ENCODE measurements at places on chromosomes 1 and 21.

- DNase-seq, result no peak
These were observed 4.8 kb downstream of the RAP1A start for GRCh38 chr1:111624382-111624781.

DNA sequence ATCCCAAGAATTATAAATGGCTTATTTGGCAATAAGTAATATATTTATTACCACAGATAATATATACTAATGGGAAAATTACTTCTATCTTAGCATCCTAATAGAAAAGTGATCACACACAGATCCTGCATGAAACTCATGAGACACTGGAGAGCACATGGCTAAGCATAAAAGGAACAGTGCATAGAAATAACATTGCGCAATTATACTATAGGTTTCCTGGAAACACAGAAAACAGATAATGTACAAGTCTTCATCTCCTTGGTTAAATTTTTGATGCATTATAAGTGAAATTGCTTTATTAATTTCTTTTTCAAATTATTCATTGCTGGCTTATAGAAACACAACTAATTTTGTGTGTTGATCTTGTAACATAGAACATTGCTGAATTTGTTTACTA lies 210.4 kb downstream of the USH2A start:
- DNase-seq, result no peak

- no peak for DNase-seq
These were observed 7.7 kb downstream of the SNX27 start for GRCh38 chr1:151619489-151620093.

DNA sequence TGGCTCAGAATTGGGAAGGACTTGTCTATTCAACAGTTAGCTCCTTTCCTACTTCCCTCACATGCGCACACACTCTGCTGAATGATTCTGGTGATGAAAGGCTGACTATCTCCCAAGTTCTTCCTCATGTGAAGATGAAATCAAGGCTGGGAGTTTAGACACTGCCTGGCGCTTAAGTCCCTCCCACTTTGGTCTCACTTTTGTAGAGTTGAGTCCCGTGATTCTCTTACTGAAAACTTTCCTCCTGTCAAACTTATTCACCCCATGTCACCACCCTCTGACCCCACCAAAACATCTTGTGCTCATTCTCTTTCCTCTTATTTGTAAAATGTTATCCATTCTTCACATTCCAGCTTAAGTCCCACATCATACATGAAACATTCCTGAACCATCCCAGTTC lies 8.4 kb upstream of the MRPS6 start:
- no peak for DNase-seq

DNA sequence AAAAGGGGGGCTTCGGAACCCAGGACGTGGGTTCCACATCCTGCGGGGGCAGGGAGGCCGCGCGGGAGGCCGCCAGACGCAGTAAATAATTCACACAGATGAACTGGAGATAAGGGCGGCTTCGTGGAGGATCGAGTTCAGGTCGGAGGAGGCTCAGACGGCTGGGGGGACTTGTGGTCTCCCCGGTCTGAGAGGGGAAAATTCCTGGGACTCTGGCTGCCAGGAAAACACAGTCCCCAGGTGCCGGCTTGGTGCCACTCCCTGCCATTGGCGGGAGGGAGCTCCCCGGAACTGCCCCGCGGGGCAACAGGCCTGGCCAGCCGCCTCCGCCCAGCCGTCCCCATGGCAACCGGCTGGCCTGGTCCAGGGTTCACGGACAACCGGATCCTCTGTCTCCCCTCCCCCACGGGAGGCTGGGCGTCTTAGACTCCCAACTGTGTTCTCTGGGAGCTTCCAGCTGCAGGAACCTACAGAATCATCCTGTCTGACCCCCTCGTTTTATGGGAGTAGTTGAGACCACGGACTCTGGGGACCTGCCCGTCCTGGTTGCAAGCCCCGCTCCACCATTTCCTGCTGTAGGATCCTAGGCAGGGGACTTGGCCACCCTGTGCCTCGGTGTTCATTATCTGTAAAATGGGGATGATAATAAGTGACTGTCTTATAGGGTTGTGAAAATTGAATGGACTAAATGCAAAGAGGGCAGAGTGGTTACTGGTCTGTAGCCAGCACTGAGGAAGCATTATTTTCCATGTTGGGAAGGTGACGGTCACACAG lies 9.6 kb downstream of the CAMK2N1 start:
- no peak for DNase-seq

DNA sequence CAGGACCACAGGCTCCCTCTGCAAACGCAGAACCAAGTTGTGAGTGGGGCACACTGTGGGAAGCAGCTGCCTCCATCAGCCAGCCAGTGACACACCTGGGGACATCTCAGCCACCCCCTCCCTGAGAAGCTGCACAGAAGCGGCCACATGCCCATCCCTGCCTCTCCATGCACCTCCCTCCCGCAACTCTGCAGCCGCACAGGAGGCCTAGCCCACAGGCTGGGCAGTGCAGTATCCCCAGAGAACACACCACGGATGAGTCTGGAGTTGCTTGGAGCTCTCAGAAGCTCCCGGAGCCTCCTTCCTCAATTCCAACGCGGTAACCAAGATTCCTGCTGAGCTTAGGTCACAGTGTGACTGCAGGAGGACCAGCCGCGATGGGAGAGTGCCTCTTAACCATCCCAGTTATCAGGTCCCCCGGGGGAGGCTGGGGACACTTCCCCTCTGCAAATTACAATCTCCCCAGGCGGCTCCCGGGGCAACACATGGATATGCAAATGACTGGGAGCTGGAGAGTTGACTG lies 1.2 kb upstream of the WNT3A start:
- DNase-seq, result no peak

DNA sequence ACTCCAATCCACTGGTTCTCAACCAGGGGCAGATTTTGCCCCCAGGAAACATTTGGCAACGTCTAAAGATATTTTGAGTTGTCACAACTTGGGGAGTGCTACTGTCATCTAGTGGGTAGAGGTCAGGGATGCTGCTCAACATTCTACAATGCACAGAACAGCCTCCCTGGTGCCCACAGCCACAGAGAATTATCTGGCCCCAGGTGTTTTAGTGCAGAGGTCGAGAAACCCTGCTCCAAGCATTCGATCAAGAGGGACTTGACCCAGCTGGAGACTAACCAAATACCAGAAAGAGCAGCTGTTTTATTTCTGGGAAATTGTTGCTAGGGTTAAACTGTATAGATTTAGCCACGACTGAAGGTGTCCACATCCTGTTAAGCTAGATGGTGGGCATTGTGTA lies 19.2 kb downstream of the CD247 start:
- no peak for DNase-seq

DNA sequence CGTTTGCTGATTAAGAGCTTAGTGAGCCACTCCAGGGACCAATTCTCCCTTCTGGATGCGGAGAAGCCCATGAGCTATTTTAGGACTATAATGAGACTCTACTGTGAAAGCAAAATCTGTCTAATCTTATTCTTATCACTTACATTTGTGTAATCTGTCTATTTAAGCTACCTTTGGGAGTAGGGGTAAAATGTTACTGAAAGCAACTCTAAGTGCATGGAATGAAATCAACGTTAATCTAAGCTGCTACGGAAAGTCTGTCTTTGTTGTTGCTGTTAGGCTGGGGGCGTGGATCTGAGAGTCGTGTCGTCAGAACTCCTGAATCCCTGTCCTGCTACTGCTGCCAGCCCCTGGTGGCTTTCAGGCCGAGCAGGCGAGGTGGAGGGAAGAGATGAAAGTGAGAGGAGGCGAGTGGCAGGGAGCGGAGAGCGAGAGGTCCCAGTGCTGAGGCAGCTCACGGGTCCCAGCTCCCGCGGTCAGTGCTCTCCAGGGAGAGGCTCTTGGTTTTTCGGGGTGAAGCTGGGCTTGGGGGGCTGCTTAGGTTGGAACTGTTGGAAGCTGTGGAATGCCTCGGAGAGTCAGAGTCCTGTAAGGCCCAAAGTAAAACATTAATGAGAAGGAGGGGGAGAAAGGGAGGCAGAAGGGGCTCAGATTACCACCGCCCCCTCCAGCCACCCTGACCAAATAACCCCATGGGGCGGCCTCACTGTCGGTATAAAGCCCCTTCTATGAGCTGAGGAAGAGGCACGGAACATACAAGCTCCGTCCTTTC lies 53.9 kb downstream of the COQ8A start:
- no peak for DNase-seq

GRCh38 chr1:18764362-18764761 lies 95.1 kb downstream of the TAS1R2 start:
- DNase-seq, result no peak

DNA sequence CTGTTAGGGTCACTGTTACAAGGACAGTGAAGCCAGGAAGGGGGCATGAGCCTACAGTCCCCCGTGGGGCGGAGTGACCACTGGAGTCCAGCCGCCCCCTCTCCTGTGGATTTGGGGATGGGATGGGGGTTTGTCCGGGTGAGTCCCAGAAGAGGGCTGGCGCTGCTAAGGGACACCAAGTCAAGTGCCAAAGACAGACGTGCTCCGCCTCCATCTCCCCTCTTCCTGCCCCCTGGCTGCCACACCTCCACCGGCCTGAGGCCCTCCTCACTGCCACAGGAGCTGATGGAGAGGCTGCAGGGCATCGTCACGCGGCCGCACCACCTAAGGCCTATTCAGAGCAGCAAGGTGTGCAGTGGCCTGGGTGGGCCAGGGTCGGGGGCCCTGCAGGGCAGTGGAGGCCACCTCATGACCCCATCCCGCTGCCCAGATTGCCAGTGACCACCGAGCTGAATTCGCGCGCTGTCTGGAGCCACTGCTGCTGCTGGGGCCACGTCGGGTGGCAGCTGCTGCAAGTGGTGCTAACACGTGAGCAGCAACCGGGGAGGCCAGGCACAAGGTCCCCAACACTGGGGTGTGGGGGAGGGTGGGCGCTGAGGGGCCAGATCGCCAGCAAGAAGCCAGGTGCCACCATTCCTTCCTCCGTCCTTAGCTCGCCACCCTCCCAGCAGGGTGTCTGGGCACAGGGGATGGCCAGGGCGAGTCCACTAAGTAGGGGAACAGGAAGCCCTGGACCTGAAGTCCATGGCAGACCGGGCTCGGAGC lies 4.9 kb downstream of the RNF207 start:
- DNase-seq, result no peak

DNA sequence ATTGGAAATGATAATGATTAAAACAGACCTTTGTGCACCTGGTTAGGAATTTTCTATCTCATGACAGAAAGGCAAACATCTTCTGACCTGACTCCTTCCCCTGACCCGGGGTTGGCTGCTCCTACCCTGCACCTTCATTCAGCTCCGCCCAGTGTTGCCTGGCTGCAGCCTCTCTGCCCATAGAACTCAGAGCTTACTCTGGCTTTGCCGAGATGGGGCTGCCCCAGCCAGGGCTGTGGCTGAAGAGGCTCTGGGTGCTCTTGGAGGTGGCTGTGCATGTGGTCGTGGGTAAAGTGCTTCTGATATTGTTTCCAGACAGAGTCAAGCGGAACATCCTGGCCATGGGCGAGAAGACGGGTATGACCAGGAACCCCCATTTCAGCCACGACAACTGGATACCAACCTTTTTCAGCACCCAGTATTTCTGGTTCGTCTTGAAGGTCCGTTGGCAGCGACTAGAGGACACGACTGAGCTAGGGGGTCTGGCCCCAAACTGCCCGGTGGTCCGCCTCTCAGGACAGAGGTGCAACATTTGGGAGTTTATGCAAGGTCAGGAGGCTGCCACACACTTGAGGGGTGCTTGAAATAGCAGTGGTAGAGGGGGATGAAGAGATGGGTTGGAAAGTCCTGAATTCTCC lies at the start of gene DIO1:
Gene DIO1, plus strand, starts transcription at position 189 of the 638 bp plus-strand sequence. Its CDS starts 24 bp downstream, at position 213.
- no peak for DNase-seq

DNA sequence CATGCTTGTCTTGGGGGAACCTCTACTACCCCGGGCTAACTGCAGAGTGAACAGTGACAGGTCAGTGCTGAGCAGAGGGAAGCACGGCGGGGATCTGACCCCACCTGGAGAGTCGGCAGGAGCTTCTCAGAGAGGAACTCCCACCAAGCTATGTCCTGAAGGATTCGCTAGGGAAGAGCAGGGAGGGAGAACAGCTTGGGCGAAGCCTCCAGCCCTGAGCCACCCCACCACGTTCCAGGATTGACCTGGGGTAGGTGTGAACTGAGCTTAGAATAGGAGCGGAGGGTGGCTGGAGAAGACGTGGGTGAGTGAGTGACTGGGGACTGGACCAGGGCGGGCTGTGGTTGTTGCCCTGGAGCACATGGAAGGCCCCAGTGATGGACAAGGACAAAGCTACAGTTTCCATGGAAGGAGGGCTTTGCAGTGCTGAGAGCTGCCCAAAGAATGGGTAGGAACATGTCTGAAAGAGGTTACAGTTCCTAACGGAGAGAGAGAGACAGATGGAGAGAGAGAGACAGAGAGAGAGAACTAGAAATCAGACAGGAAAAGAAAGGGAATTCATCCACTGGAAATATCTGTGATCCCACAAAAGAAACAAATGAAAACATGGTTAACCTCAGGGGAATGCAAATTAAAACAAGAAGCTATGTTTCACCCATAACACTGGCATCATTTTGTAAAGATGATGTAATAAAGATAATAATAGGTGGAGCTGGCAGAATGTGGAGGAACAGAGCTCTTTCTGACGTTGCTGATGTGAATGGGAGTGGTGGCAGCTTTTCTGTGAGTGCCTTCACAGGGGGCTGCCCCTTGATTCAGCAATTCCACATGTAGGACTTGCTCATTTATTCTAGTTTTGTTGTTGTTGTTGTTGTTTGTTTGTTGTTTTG lies 17.2 kb downstream of the BSND start:
- no peak for DNase-seq

GRCh38 chr1:82446236-82446635 lies 645.5 kb downstream of the ADGRL2 start:
- no peak for DNase-seq

- DNase-seq, result no peak
These were observed 71.2 kb downstream of the CASZ1 start for GRCh38 chr1:10724948-10725847.

DNA sequence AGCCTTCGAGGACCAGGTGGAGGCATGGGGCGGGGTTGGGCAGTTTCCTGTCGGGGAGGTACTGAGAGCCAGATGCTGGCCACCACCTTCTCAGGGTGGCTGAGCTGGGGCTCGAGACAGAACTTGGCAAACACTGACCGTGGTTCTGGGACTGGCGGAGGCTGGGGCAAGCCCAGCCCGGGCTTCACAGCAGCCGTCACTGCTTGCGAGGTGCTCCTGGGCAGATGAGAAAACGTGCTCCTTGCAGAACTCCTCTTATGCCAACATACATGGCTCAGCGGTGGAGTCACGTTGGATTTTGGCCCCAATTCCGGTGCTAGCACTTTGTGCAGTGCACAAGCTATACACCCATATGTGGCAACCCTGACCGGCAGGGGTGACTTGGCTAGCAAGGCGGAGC lies 69.2 kb downstream of the RUNX3 start:
- no peak for DNase-seq

- DNase-seq, result peak; percentile 44
These were observed 77.6 kb downstream of the XCL2 start for GRCh38 chr1:168466092-168466713.

GRCh38 chr1:91754348-91754747 lies 131.6 kb downstream of the TGFBR3 start:
- DNase-seq, result no peak

DNA sequence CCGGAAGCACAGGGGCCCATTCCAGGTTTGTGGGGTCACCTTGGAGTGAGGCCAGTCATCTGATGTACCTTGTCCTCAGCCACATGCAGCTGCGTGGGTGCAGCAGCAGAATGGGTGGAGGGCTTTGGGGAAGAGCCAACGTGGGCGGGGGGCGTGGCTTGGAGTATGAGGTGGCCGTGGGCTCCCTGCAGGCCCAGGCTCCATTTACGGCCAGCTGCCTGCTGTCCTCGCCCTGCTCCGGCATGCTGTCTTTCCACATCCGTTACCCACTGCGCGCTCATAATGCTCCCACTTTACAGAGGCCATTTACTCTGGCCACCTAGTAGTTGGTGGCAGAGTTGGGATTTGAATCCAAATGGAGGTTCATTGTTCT lies 27.8 kb upstream of the TINAGL1 start:
- DNase-seq, result no peak

GRCh38 chr1:242139986-242140385 lies 141.1 kb upstream of the MAP1LC3C start:
- no peak for DNase-seq

Measured in activated CD4-positive, alpha-beta T cell treated with anti-CD3 and anti-CD28 coated beads for 4 hours (primary cell).